ENCODE measurements at places on chromosomes 12 and 14.

DNA sequence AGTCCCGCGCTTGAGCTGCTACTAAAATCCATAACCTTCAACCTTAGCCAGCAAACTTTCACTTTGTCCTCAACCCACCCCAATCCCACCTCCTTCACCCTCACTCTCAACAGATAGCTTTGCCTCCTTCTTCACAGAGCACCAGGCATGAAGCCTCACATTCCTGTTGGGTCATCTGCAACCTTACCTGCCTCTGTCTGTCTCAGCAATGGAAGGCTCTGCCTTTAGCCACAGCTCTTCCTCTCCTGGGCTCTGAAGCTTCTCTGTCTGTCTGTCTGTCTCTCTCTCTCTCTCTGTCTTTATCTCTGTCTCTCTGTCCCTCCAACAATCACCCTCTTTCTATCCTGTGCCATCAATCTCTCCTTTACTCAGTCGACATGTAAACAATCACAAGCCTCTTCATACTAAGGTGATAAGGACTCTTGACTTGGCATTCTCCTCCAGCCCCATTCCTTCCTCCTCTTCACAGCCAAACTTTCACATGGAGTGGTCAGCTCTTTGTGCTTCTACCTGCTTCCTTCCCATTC, 220.8 kb downstream of the SPTSSA start:
- DNase-seq: no peak

GRCh38 chr14:86333493-86333892, 803.5 kb downstream of the FLRT2 start:
- DNase-seq: no peak

DNA sequence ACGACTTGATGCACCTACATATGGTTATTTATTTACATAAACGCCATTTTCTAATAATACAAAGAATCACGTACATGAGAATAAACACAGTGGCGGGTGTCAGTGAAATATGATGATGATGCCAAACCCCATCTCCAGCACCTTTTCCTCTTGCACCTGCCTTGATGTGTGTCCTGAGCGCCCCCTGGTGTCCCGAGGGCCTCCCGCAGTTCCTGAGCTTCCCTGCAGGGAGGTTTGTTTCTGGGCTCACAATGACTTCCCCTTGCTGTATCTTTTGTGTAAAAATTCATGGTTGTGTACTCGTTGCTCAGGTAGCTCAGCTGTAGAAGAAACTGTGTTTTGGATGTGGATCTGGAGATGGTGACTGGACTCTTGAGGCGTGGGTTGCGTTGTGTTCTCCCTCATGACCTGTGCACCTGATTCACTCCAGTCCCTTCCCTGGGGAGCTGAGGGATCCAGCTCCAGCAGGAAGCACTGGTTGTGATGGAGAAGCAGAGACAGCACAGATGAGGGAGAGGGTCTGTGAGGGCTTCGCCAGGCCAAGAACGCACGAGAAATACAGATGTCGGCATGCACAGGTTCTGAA, 1037.8 kb downstream of the TMEM121 start:
- DNase-seq: peak; percentile 47

DNA sequence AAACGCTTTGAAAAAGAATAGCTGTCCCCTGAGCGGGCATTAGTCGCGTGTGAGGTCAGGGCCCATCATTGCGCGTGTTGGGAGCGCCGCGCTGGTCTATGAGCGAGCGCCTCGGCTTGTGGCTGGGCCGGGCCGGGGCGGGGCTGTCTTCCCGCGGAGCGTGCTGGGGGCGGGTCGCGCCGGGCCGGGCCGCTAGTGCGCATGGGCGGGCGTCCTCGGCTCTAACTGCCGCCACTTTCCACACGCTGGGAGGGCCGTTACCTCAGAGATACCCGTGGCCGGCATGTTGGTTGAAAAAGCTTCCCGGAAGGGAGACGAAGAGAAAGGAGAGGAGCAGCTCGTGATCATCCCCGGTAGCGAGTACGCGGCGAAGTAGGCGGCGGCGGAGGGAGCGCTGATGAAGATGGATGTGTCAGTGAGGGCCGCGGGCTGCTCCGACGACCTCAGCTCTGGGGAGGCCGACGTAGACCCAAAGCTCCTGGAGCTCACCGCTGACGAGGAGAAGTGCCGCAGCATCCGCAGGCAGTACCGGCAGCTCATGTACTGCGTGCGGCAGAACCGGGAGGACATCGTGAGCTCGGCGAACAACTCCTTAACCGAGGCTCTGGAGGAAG, at the start of gene EID3:
EID3 (plus strand) TSS at position 202 of the 614 bp plus-strand sequence; CDS start at position 398, 196 bp downstream.
- peak; percentile 87 for DNase-seq

DNA sequence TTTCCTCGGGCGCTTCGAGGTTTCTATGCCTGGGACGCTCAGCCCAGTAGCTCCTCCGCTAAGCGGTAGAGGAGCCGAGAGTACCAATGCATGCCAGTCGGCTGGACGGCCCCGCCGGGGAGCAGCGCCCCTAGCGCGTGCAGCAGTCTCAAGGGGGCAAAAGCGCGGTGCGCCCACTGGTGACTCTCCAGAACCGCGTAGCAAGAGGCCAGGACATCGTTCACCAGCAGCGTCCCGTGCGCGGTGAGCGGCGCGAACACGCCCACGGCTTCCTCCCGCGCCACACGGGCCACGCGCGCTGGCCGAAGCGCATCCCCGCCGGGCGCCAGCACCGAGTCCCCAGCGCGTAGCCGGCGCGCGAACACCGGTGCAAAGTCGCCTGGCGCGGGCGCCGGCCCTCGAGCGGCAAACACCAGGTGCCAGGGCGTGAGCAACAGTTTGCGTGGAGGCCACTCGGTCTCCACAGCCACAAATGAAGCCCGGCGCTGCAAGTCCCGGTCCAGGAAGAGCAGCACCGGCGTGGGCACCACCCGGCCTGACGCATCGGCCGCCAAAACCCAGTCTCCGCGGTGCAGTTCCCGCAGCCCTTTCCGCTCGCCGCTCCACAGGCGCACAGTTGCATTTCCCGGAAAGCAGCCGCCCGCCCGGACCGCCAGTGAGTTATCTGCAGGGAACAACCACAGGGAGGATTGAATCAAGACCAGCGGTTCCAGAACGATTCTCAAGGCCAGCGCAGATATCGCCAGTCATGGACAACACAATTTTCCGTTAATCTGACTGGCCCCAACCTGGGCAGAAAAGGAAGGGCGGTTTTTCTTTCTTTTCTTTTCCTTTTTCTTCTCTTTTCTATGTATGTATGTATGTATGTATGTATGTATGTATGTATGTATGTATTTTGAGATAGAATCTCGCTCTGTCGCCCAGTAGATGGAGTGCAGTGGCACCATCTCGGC, 4.5 kb downstream of the DHH start:
- DNase-seq: no peak

- DNase-seq: no peak
Observed at GRCh38 chr14:79783041-79783440, 428.3 kb downstream of the DIO2 start.

DNA sequence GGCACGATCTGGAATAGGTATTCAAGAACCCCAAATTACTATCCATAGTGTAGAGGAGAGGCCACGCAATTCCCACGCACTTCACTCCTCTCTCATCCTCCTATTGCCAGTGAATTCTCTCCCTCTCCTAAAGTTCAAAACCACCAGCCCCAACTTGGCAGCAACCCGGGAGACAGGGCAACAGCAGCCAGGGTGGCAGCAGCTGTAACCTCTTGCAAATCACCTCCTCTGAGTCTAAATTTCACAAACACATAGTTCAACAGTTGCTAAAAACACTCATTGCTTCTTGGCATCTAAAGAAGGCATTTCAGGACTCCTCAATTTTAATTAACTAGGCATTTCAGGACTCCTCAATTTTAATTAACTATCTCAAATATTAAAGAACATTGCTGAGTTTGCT, 37.7 kb upstream of the MANSC4 start:
- no peak for DNase-seq

GRCh38 chr14:76708028-76708427, 53.2 kb upstream of the VASH1 start:
- no peak for DNase-seq

DNA sequence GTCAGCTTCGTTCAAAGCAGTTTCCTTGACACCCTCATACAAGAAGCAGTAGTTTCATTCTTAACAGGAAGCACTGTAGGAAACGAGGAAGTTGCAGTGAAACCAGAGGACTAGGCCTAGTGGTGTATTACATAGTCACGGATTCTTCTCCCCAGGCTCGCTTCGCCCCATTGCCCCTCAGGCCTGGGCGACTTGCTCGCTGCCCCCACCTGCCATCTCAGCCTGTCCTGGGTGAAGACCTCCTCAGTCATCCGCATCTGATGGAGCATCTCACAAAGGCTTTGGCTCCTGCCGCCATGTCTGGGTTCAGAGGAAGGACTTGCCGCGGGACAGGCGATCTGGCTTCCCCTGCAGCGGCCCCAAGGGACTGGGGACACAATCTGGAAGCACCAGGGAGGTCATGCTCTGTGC, 93.5 kb downstream of the LMNTD1 start:
- no peak for DNase-seq

DNA sequence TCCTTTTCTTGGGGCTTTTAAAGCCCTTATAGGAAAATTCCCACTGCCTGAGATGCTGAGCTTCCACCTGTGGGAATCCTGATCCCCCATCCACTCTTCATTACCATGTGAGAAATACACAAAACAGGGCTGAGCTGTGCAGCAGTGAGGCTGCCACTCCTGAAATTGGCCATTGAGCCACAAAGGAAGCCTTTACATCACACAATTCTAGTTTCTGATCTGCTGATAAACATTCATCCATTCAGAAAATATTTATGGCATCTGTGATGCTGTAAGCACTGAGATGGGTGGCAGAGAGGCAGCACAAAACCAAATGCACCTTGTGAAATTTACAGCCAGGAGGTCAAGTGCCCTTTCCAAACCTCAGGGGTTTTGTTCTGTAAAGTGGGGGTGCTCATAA, 26.2 kb upstream of the CMKLR1 start:
- DNase-seq: no peak

DNA sequence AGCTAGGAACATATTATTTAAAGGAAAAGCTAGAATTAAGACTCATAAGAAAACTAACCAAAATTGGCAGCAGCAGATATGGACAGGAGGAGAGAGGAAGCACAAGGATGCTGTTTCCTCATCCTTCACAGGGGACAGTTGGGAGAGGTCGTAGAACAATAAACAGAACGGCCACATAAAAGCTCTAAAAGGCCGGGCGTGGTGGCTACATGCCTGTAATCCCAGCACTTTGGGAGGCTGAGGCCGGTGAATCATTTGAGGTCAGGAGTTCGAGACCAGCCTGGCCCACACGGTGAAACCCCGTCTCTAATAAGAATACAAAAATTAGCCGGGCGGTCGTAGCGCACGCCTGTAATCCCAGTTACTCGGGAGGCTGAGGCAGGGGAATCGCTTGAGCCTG, 10.5 kb downstream of the TCL1B start:
- no peak for DNase-seq

DNA sequence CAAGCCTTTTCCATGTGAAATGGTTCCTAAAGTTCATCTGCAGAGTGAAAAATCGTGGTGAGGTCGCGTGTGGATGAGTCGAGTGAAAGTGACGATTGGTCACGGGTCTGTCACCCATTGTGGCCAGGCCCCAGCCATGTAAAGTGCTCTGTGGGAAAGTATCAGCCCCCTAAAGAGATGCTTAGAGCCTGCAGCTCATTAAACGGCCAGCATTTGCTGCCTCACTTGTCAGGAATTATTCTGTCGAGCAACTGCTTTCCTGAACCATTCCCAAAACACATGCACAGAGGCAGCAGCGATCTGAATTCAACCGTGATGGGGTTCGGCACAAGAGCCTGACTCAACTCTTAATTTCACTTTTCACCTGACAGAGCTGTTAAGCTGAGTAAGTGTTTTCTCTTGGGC, 16.0 kb downstream of the DBX2 start:
- DNase-seq: no peak

GRCh38 chr14:50775357-50775756, 55.6 kb downstream of the NIN start:
- no peak for DNase-seq

DNA sequence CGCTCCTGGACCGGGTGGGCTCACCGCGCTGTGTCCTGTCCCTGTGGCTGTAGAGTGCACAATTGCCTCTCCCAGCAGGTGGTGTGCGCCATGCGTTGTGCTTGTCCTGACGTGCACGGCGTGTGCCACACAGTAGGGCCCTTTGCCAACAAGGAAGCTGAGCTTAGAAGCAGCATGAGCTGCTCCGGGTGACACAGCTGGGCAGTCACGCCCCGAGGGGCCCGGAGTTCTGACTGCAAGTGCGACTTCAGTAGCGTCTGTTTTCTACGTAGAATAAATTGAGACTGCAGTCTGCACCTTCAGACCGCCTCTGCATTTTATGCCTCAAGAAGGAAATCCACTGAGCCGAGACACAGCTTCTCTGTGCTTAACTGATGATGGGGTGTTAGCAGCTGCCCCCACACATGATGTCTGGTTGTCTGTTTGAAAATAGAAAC, 81.6 kb downstream of the ADGRD1 start:
- DNase-seq: no peak

GRCh38 chr12:28539691-28540323, 349.6 kb downstream of the CCDC91 start:
- no peak for DNase-seq

- no peak for DNase-seq
Observed at GRCh38 chr14:50813544-50813863, 17.5 kb downstream of the NIN start.

DNA sequence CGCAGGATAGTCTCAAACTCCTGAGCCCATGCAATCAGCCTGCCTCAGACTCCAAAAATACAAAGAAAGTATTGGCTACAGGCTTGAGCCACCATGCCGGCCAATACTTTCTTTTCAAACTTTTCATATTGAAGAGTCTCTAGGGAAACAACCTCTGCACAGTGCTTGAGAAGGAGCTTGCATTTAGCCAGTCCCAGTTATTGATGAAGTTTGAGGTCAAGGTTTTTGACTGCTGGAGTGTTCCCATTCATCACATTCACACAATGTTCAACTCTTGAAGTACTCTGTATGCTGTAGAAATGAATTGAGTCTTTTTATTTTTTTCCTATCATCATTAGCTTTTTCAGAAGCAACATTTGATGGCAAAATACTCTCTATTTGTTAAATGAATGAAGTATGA, 355.8 kb upstream of the E2F7 start:
- no peak for DNase-seq

GRCh38 chr12:120473807-120474615, 4.5 kb upstream of the SRSF9 start:
- DNase-seq: no peak

DNA sequence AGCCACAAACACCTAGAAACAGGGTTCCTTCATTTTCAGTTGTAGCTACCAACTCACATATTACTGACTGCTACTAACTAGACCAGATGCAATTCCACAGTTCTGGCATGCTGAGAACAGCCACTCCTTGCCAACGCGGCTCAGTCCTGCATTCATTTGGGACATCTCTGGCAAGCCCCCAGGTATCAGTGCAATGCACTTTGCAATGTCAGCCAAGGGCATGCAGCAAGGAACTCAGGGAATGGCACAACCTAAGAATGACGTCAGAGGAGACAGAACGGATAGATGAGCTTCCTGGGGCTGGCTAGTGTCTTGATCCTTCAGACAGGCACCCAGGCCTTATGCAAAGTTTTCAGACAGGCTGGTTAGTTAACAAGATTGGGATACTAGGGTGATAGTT, 29.6 kb downstream of the MAP3K9 start:
- no peak for DNase-seq

Data from activated T-cell treated with anti-CD3 and anti-CD28 coated beads for 24 hours (primary cell).